AG08395 (cell line): ENCODE measurements at places on chromosomes 11 and 22.

- no peak for DNase-seq
Measured at GRCh38 chr11:96607864-96608558, 218.2 kb downstream of the JRKL start.

GRCh38 chr22:25969286-25969685, 200.0 kb upstream of the SEZ6L start:
- no peak for DNase-seq

DNA sequence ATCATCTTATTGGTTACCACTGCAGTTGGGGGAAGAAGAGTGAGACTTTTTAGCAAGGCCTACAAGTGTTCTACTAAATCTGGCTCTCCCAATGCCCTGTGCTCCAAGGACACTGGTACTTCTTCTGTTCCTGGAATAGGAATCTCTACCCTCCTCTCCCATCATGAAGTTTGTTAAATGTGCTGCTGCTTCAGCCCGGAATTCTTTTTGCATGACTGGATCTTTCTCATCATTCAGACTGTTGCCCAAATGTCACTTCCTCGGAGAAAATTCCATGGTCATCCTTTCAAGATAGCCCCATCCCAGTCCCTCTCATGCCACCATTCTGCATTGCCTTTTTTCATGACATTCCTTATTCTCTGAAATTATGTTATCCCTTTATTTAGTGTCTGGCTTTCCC, 400.8 kb downstream of the SOX6 start:
- no peak for DNase-seq

GRCh38 chr11:95100191-95100648, 10.6 kb downstream of the ENDOD1 start:
- DNase-seq: no peak

GRCh38 chr11:86183694-86184093, 60.9 kb upstream of the EED start:
- DNase-seq: no peak

DNA sequence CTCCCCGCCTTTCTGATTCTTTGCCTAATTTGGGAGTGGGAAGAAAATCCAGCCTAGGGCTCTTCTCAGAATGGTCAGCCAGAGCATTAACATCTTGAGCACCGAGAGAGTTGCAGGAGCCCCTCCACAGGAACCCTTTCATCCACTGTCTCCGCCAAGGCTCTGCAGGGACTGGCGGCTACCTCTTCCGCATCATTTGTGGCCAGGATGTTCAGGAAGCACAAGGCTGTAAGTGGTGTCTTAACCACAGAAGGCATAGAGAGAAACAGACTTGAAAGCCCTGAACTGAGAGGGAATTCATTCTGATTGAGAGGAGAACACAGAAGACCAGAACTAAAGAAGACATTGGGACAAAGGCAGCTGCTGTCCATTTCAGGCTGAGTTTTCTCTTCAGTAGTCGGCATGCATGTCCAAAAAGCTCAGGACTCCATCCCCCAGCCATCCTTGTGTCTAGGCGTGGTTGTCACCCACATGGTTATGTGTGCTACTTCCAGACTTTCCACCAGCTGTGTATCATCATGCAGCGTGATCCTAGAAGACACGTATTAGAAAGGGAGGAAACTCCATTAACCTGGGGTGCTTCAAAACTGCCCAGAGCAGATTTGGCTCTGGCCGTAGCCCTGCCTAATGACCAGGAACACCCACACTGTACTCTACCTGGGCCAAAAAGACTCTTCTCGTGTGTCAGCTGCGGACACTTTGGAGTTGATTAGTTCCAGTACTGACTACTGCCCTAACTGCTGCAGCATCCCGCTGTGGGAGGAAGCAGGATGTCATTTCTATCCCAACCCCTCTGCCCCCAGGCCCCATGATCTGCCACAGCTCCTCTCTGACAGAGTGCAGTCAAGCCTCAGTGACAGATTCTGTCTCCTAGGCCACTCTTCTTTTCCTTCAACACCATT, 725.1 kb downstream of the NTM start:
- peak; percentile 57 for DNase-seq

DNA sequence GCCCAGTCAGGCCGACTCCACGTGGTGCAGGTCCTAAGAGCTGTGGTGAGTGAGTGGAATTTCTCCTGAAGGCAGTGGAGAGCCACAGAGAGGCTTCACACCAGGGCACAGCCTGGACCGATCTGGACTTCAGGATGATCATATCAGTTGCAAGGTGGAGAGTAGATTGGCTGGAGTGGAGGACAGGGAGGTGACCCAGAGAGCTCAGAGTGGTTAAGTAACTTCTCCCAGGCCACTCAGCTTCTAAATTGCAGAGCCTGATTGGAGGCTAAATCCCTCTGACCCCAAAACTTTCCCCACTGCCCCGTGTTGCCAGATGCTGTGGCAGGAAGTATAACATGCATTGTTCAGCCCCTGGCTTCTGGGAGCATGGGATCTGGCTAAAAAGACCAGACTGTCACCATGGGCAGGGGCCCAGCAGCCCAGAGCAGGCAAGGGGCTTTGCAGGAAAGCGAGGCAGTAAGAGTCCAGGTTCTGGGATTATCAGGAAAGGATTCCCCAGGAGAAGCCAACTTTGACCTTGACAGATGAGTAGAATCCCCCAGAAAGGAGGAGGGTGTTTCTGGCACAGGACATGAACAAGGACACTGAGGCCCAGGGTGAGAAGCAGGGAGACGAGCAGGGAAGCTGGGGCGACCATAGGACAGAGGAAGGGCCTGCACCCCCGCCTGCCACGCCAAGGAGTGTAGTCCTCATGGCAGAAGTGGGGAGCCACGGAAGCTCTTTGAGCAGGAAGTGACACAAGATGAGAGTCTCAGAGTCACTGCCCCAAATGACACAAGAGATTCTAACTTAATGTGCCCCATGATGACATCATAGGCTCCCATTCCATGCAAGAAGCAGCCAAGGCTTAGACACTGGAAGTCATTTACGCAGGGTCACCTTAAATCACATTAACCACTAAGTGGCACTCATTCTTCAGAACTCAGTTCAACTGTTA, 4.8 kb downstream of the SLC35C1 start:
- no peak for DNase-seq

- DNase-seq: no peak
Measured at GRCh38 chr22:24108073-24108472, 73.2 kb upstream of the SUSD2 start.

GRCh38 chr11:4481240-4481582, 1.2 kb upstream of the OR52K1 start:
- DNase-seq: no peak

GRCh38 chr11:60159284-60159683, 23.6 kb downstream of the MS4A6A start:
- no peak for DNase-seq

DNA sequence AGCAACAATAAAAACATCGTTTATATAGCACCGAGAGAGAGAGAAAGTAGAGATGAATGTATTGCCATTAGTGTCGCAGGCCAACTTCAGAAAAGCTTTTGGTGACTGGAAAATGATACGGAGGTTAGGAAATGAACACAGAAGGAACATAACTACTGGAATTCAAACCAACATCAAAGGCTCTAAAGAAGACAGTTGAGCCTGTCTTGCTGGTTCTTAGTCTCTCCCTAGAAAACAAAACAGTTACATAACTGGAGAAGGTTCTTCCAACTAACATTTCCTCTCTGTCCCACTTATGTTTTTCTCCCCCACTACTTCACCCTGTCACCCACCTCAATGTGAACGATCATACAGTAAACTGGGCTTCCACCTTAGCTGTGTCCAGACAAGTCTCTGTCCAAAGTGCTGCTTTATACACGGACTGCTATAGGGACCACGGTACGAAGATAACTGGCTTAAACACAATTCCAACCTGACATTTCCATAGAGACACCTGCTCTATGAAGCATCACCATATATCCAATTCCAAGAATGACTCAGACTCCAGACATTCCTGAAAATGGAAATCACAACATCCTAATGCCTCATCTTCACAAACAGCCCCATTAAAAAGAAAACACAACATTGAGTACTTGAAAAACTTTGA, 85.2 kb upstream of the ARHGAP32 start:
- no peak for DNase-seq

DNA sequence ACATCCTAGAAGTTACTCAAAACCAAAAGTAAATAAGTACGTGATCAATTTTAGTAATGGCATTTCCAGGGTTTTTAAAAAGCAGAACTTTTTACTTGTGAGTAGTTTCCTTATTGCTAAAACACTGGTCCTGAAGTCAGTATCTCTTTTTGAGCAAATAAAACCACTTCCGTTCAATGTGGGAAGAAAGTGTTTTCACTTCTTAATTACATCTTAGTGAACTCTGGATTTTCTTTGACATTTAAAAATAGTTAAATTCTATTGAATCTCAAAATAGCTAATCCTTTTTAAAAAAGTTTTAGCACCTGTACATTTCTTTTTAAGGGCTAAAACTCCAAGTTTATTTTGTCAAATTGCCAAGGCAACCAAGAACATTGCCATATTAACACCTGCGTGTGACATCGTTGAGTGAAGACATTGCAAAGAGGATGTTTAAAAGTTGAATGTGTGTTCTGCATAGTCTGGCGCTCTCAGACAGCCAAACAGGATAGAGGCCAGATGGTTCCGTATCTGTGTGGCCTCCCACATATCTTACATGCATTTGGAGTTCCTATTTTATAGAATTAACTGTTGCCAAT, 17.2 kb upstream of the OR5B21 start:
- DNase-seq: no peak

DNA sequence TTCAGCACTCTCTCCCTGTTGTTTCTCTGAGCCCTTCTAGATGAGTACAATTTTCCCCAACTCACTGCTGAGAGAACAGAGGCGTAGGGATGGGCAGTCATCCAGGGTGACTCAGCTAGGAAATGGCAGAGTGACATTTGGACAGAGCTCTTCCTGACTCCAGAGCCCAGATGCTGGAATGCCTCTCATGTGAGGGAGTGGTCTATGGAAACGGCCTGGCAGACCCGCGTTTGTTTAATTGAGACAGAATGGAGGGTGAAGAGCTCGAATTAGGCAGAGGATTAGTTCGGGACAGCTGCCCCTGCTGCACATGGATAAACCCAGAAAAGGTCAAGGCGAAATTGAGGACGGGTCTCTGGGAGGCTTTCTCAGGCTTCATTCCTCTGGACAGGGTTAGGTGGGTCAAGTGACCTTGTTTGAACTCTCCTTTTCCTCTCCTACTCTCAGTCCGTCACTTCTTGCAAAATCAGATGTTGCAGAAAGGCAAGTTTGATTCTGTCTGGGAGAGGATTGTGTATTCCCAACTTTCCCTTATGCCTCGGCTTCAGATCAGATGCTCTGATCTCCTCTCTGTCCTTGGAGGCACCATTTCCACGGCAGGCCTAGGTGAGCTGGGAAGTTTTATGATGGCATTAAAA, 7.6 kb upstream of the LMO2 start:
- peak; percentile 95 for DNase-seq

DNA sequence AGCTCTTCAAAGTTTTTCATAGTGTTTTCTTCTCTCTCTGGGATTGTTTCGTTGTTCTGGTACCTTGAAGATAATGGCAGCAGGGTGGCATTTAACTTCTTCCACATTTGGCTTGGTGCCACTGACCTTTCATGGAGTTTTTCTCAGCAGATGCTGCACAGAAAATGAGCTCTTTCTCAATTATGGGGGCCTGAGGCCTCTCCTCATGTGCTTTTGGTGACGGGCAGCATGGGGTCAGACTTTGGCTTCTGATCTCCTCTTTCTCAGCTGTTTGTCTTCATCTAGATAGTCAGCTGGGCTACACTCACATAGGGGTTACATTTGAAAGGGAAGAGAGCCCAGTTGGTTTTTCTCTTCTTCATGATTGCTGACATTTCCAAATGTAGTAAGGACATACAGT, 76.3 kb downstream of the FAT3 start:
- no peak for DNase-seq

- DNase-seq: no peak
Measured at GRCh38 chr11:107924306-107924705, 3.9 kb upstream of the RAB39A start.

GRCh38 chr11:3340025-3340424, 38.9 kb downstream of the ZNF195 start:
- peak; percentile 83 for DNase-seq

GRCh38 chr11:82698576-82699352, 34.9 kb downstream of the FAM181B start:
- DNase-seq: no peak

- DNase-seq: no peak
Measured at GRCh38 chr11:44407211-44407996, 97.5 kb upstream of the ALX4 start.

GRCh38 chr11:10302744-10303557, 1.9 kb upstream of the ADM start:
- DNase-seq: peak; percentile 62

- no peak for DNase-seq
Measured at GRCh38 chr11:95524314-95525036, 265.1 kb downstream of the FAM76B start.

DNA sequence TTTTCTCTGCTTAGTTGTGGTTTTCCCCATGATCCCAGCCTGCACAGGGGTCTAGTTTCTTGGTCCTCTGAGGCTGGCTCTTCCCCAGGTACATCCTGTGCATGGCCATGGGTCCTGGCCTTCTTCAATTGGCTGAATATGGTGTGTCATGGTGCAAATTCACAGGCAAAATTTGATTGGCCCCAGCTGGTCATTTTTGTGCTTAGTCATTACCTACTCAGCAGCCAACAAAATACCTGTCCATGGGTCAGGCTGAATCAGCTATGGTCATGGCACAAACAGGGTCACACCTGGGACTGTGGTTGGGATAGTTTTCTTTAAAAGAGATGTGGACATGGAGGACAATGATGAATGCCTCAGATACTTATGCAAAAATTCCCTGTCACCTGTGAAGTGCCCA, 85.7 kb downstream of the CSNK2A3 start:
- no peak for DNase-seq

- no peak for DNase-seq
Measured at GRCh38 chr11:133388260-133388659, 144.0 kb downstream of the OPCML start.

DNA sequence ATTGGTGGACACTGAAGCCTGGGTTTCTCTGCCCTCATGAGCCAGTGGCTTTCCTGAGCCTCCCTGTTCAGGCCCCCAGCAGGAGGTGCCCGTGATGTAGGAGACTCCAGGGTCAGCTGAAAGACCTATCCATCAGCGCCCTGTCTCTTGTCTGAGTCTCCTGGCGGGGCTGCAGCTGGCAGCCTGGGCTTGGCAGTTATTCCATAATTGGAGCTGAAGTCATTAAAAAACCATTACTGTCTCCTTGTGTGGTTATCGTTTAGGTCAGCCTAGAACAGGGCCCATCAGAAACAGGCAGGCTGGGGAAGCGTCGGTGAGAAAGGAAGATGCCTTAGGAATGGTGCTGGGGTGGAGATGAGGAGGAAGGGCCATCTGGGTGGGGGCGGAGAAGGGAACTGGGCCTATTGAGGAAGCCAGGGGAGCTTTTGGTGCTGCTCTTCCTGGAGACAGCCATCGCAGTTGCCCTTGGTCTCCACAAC, 5.0 kb downstream of the TUB start:
- peak; percentile 47 for DNase-seq

- DNase-seq: no peak
Measured at GRCh38 chr22:47288680-47289079, 526.2 kb downstream of the TBC1D22A start.

DNA sequence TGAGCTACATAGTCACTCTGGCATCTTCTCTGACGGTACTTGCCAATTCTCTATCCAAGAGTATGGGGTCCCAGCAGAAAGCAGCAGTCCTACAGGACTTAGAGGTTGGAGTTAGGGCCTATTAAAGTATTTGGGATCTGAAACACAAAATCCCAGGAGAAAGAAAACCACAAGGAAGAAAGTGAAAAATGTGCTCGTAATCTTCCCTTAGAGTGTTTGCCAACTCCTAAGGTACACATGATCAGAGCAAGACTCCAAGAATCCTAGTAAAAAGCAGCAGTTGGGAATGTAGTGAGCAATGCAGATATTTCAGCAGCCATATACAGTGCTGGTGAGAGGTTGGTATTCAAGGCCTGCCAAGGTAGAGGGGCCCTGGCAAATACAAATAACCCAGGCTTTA, 71.6 kb downstream of the EXT2 start:
- DNase-seq: no peak
